Uterine smooth muscle cell (primary cell): ENCODE measurements at places on chromosomes 16 and 17. TPM values are rescaled to one million over a fixed set of nuclear protein-coding genes. Genes with fewer than 3 reads are reported as not detected.

Gene OR4D1
- not detected in 2 replicates for total RNA-seq

Gene SMPD3
- under 0.01 and 0.12 TPM in 2 replicates for total RNA-seq

Gene CIITA
- total RNA-seq, result under 0.01 and 0.22 TPM in 2 replicates

Gene GFAP
- total RNA-seq, result 0.12 TPM in 1 of 2 replicates, not detected in the other

Gene PIMREG
- total RNA-seq, result 20.7 and 52.6 TPM in 2 replicates

Gene ABCA9
- 4.3 and 7.0 TPM in 2 replicates for total RNA-seq

Gene LPCAT2
- 18.5 and 28.1 TPM in 2 replicates for total RNA-seq

Gene KRT33B
- total RNA-seq, result 1.1 and 2.7 TPM in 2 replicates

Gene MMP25
- under 0.01 and 0.11 TPM in 2 replicates for total RNA-seq

Gene EFCAB13
- 3.7 and 12.9 TPM in 2 replicates for total RNA-seq

Gene MYH1
- under 0.01 TPM in 1 of 2 replicates, not detected in the other for total RNA-seq

Gene KIF2B
- total RNA-seq, result not detected in 2 replicates

Gene PDP2
- 17.1 and 17.7 TPM in 2 replicates for total RNA-seq

Gene B4GALNT2
- under 0.01 TPM in 1 of 2 replicates, not detected in the other for total RNA-seq

Gene NME1
- total RNA-seq, result 143 and 233 TPM in 2 replicates

Gene HAGHL
- 21.7 and 29.0 TPM in 2 replicates for total RNA-seq

Gene TP53TG3F
- not detected in 2 replicates for total RNA-seq

Gene FN3K
- 5.0 and 16.1 TPM in 2 replicates for total RNA-seq

Gene SLC9A5
- total RNA-seq, result 1.4 and 2.9 TPM in 2 replicates

Gene MRPL45
- total RNA-seq, result 30.7 and 33.0 TPM in 2 replicates

Gene XYLT2
- total RNA-seq, result 65.7 and 75.5 TPM in 2 replicates

Gene RBL2
- total RNA-seq, result 44.5 and 56.1 TPM in 2 replicates

Gene PLCG2
- total RNA-seq, result 0.77 and 1.5 TPM in 2 replicates

Gene CD300LF
- total RNA-seq, result not detected in 2 replicates

Gene ELMO3
- total RNA-seq, result 0.55 and 0.62 TPM in 2 replicates

Gene KRTAP3-1
- total RNA-seq, result not detected in 2 replicates

Gene RUNDC3A
- not detected in 2 replicates for total RNA-seq

Gene GDPD1
- 1.7 and 2.2 TPM in 2 replicates for total RNA-seq

Gene ITGA2B
- total RNA-seq, result 0.22 and 1.7 TPM in 2 replicates

Gene CDH11
- 138 and 151 TPM in 2 replicates for total RNA-seq

Gene NOG
- total RNA-seq, result 0.75 and 2.7 TPM in 2 replicates
